ENCODE measurements at places on chromosomes 5 and 9.

GRCh38 chr9:79969393-79970145, 397.8 kb downstream of the TLE4 start:
- no peak for DNase-seq

DNA sequence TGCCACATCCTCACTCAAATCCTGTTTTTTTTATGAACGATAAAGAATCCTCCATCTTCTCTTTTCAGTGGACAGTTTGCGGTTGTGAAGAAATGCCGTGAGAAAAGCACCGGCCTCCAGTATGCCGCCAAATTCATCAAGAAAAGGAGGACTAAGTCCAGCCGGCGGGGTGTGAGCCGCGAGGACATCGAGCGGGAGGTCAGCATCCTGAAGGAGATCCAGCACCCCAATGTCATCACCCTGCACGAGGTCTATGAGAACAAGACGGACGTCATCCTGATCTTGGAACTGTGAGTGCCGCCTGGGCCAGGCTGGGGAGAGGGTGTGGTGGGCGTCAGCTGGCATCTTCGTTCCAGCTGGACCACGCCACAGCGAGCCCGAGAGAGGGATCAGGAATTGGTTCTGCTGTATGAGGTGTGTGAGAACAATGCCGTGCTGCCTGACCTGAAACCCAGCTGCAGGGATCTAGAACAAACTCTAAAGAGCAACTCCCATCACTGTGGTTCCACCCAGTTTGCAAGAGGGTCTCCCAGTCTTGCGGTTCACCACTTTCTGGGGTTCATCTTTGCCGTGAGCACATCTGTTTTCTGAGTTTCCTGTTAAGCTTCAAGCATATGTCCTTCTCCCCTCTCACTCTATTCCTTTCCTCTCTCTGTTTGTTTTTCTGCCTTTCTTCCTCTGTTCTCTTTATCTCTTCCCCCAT, 107.4 kb downstream of the DAPK1 start:
- DNase-seq = no peak

DNA sequence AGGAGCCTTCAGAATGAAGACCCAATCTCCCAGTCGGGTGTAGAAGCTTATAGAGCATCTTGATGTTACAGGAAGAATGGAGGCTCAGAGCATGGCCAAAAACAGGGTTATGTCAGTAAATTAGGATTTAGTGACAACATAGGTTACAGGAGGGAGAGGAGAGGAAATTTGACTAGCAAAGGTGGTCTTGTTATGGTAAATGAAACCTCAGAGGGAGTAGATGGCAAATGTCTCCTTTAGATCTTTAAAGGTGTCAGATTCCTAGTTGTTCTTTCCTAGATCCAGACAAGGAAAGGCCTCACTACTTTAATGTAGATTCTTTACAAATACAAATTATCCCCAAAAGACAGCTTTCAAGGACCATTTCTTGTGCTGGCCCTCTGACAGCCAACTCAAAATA, 465.0 kb downstream of the DMRTA1 start:
- no peak for DNase-seq

GRCh38 chr9:136307215-136307750, 3.4 kb upstream of the CCDC187 start:
- DNase-seq = no peak
